Testis (tissue), 5 donors: ENCODE measurements at places on chromosomes 4 and X. TPM values are rescaled to one million over a fixed set of nuclear protein-coding genes. Genes with fewer than 3 reads are reported as not detected.

DNA sequence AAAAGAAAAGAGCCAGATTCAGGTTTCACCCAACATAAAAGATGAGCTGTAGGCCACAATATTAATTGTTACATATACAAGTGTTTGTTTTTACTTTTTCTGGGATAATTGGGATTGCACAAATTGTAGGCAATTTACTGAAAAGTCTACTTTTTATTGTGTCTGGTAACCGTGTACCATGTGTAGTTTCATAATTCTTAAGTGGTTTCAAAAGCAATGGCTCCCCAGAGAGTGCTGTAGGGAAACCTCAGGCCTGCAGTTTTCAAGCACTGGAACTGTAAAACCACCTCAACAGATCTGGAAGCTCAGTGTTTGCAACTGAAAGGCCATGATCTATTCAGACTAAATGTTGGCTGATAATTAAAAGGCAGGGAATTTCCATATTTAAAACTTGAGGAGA lies 53.9 kb upstream of the MMAA start:
- no peaks in the 10 kb centered on the region for H3K4me1 ChIP-seq
- H3K27me3 ChIP-seq = no peaks in the 10 kb centered on the region
- no peaks in the 10 kb centered on the region for H3K36me3 ChIP-seq
- no peak for DNase-seq
- no peak overlapping the region for H3K4me3 ChIP-seq

GRCh38 chr4:159722918-159723317 lies 620.0 kb downstream of the RAPGEF2 start:
- H3K4me1 ChIP-seq = no peaks in the 10 kb centered on the region
- H3K27ac ChIP-seq = no peak overlapping the region
- DNase-seq = no peak

DNA sequence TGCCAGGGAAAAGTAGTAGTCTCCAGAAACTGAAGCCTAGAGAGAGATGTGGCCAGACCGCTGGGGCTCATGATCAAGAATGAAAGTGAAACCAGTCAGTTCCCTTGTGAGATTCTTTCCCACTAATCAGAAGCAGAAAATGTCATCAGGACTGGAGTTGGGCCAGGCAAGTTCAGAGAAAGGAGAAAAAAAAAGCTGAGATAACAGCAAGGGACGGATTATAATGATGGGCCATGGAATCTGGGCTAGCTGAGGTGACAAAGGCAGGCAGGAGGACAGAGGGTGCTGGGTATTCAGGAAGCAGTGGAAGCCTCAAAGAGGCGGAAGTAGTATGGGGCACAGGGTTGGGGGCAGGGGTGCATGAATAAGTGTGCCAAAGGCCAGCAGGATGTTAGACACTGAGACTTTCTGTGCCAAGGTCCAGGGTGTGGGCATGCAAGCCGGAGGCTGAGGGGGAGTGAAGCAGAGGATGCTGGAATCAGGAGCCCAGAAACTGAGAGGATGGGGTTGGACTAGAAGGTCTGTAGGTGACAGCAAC lies 2.5 kb downstream of the CXorf38 start:
- DNase-seq = peak; percentile 66
- no peaks in the 10 kb centered on the region for H3K27me3 ChIP-seq
- H3K27ac ChIP-seq = peak overlapping the region; percentile 73
- peak overlapping the region; percentile 23 for H3K4me3 ChIP-seq

DNA sequence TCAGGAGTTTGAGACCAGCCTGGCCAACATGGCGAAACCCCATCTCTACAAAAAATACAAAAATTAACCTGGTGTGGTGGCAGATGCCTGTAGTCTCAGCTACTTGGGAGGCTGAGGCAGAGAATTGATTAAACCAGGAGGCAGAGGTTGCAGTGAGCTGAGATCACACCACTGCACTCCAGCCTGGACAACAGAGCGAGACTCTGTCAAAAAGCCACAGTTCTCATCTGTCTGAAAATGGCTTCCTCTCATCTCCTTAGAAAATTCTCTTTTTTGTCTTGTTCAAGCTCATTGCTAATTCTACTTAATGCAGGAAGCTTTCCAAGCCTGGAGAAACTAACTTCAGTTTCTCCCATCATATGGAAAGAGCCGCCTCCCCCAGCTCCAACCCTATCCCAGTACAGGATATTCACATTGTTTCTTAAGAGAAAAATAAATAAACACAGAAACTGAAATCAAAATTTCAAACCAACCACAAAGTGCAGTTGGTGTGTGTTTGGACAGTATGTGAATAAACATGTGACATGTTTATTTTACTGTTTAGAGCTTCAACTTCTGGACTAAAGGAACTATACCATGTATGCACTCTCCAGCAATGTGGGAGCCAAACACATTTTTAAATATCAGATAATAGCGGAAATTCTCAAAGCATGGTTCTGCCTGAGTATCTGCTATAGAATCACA lies 55.0 kb upstream of the GAB1 start:
- no peak overlapping the region for H3K4me3 ChIP-seq
- H3K27ac ChIP-seq = no peak overlapping the region
- H3K36me3 ChIP-seq = no peaks in the 10 kb centered on the region
- H3K27me3 ChIP-seq = no peaks in the 10 kb centered on the region
- no peaks in the 10 kb centered on the region for H3K4me1 ChIP-seq

- H3K27ac ChIP-seq = no peak overlapping the region
- H3K36me3 ChIP-seq = no peaks in the 10 kb centered on the region
- H3K4me3 ChIP-seq = no peak overlapping the region
Observed at GRCh38 chrX:52082578-52082977, 13.6 kb upstream of the MAGED4B start.

- H3K4me3 ChIP-seq = no peak overlapping the region
- no peak overlapping the region for H3K27ac ChIP-seq
- H3K36me3 ChIP-seq = no peaks in the 10 kb centered on the region
- no peaks in the 10 kb centered on the region for H3K27me3 ChIP-seq
- no peaks in the 10 kb centered on the region for H3K4me1 ChIP-seq
Observed at GRCh38 chr4:118865091-118865708, 23.5 kb upstream of the SYNPO2 start.

DNA sequence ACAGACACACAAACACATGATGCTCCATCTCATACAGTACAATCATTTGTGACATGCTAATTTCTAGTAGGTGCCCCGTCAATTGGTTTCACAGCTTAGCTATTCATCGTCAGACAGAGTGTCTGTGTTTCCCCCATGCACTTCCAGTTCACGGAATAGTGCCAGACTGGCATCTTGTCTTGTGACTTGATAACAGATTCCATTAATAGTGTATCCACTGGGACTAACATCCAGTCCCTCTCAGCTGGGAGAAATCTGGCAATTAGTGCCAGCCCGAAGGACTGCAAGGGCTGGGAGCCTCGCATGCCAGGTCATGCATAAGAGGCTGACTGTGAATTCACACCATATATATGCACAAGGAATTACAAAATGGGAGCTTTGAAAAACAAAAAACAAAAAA lies 20.2 kb upstream of the GATB start:
- no peaks in the 10 kb centered on the region for H3K27me3 ChIP-seq
- peaks cover 10% of the 10 kb centered on the region for H3K4me1 ChIP-seq
- no peak overlapping the region for H3K27ac ChIP-seq
- H3K4me3 ChIP-seq = no peak overlapping the region

- H3K27ac ChIP-seq = peak overlapping the region; percentile 50
- no peaks in the 10 kb centered on the region for H3K27me3 ChIP-seq
- no peaks in the 10 kb centered on the region for H3K36me3 ChIP-seq
- H3K4me1 ChIP-seq = no peaks in the 10 kb centered on the region
Observed at GRCh38 chrX:51802917-51803688, 59.9 kb downstream of the GSPT2 start.

DNA sequence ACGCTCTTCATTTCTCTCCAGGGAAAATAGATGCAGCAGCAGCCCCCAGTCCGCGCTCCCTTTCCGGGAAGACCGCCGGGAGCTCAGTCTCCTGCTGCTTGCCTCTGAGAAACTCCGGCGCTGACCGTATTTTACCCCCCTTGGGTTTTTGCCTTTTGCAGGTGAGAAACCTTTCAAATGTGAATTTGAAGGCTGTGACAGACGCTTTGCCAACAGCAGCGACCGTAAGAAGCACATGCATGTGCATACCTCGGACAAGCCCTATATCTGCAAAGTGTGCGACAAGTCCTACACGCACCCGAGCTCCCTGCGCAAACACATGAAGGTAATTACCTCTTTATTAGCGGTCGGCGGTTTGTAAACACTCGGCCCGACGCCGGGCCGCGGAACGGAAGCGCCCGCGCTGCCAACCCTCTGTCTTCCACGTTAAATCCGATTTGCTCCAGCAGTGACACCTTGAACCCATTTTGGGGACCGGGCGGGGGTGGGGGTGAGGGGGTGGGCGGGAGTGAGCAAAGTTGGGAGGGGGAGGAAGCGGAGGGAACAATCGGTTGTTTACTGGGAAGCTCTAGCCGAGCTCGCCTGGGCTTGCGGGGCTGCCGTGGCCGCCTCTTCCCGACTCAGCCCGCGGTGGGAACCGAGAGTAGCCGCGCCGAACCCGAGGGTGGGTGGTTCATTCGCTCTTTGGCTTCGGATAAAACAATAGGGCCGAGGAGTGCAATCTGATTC lies 3.0 kb downstream of the ZIC3 start:
- H3K36me3 ChIP-seq = no peaks in the 10 kb centered on the region
- no peaks in the 10 kb centered on the region for H3K4me1 ChIP-seq
- H3K27me3 ChIP-seq = no peaks in the 10 kb centered on the region
- H3K27ac ChIP-seq = no peak overlapping the region
- DNase-seq = no peak

GRCh38 chr4:109238746-109239145 lies 63.7 kb downstream of the COL25A1 start:
- DNase-seq = no peak
- no peaks in the 10 kb centered on the region for H3K27me3 ChIP-seq
- no peaks in the 10 kb centered on the region for H3K4me1 ChIP-seq
- no peak overlapping the region for H3K27ac ChIP-seq

GRCh38 chr4:182711211-182711610 lies 206.0 kb downstream of the DCTD start:
- H3K4me1 ChIP-seq = no peaks in the 10 kb centered on the region
- H3K27me3 ChIP-seq = no peaks in the 10 kb centered on the region
- DNase-seq = no peak
- H3K27ac ChIP-seq = no peak overlapping the region

Gene DOCK11
- 4.3 TPM for total RNA-seq

Gene CNKSR2
- 13.2 TPM for total RNA-seq

Gene HTN1
- total RNA-seq = not detected

Gene GSX2
- total RNA-seq = 1.8 TPM
